ENCODE measurements at places on chromosomes 12 and 14.

- DNase-seq, result no peak
Measured at GRCh38 chr12:2690348-2691005, 104.3 kb upstream of the FKBP4 start.

- no peak for DNase-seq
Measured at GRCh38 chr12:112305951-112306350, 76.3 kb downstream of the HECTD4 start.

- DNase-seq, result no peak
Measured at GRCh38 chr12:55816881-55817344, 611 bp downstream of the SARNP start.

GRCh38 chr14:68397371-68397811 lies 395.5 kb downstream of the ZFP36L1 start:
- DNase-seq, result peak; percentile 78

DNA sequence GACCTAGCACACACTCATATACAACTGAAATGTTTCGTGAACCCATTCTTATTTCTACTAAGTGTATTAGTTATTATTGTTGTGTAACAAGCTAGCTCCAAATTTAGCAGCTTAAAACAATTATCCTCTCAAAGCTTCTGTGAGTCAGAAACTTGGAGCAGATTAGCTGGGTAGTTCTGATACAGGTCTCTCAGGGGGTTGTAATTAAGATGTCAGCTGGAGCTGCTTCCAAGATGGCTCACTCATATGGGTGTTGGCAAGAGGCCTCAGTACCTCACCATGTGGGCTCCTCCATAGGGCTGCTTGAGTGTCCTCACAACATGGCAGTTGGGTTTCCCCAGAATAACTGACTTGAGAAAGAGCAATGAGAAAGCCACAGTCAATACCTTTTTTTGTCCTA lies 9.8 kb downstream of the GPR135 start:
- no peak for DNase-seq

DNA sequence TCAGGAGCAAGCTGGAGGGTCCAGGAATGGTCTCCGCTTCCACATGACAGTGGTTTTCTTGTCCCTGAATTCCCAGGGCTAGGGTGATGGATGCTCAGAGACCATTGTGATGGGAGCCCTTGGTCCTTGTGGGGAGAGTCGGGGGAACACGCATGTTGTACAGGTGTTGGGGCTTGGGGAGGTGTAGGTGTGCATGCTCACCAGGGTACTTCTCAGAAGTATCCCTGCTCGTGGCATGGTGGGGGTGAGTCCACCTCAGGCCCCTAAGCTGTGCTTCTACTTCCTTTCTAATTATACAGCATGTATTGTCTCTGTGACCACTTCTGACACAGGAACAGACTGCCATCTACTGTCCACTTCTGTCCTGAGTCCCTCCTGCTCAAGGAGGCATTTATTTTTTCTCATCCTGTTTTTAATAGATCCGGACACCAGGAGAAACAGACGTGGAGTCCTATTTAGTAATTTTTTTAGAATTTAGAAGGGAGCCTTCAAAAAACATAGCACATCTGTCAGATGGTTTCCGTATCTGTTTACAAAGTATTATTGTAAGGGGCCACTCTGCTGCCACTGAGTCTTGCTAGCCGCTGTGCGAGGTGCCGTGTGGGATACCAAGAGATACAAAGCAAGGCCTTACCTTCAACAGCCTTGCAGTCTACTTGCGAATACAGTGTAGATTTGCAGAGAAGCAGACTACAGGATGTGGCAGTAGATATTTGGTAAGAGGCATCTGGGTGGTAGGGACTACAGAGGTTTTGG lies 10.5 kb downstream of the NTF3 start:
- no peak for DNase-seq

DNA sequence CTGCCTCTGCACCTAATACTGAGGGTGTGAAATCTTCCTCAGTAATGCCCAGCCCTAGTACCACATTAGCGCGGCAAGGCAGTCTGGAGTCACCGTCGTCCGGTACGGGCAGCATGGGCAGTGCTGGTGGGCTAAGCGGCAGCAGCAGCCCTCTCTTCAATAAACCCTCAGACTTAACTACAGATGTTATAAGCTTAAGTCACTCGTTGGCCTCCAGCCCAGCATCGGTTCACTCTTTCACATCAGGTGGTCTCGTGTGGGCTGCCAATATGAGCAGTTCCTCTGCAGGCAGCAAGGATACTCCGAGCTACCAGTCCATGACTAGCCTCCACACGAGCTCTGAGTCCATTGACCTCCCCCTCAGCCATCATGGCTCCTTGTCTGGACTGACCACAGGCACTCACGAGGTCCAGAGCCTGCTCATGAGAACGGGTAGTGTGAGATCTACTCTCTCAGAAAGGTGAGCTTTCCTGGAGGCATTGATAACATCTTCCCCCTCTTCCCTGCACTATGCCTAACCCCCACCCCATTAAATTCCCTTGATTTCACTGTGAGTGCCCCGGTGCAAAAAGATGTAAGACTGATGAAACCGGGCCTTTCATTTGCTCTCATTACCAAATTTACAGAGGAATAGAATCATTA lies 291.4 kb downstream of the NAV3 start:
- DNase-seq, result no peak
